ENCODE measurements at places on chromosomes 11 and 22. TPM values are rescaled to one million over a fixed set of nuclear protein-coding genes. Genes with fewer than 3 reads are reported as not detected.

DNA sequence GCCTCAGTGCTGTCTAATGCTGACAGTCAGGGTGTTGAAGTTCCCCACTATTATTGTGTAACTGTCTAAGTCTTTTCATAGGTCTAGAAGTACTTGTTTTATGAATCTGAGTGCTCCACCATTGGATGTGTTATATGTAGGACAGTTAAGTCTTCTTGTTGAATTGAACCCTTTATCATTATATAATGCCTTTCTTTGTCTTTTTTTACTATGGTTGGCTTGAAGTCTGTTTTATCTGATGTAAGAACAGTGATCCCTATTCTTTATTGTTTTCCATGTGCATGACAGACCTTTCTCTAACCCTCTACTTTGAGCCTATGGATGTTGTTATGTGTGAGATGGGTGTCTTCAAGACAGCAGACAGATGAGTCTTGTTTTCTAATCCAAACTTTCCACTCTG, 107.8 kb upstream of the C11orf58 start:
- no peaks in the 10 kb centered on the region for H3K4me1 ChIP-seq
- no peak for DNase-seq
- H3K27ac ChIP-seq = no peak overlapping the region
- H3K36me3 ChIP-seq = no peaks in the 10 kb centered on the region
- H3K27me3 ChIP-seq = no peaks in the 10 kb centered on the region
- H3K4me3 ChIP-seq = no peak overlapping the region

DNA sequence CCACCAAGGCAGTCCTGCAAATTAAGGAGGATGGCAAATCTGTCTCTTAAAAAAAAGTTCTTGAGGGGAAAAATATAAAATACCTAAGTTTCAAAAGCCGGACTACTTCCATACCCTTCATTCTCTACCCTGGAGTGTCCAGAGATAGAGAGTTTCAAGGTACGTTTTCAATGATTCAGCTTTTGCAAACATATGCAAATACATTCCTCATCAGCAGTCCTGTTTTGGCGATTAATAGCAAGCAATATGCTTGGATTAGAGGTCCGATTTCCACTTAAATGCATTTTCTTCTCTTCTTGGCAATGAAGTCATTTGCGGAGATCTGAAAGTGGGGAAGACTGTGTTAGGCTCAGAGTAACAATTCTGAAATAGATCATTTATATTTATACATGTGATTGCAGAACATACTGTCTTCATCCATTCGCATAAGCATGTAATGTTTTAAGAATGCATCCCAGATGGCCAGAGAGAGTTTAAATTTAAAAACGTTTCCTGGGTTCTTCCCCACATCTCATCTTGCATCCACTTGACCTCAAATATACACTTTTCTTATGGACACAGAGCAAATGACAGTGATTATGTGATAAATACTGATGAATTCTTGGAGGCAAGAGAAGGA, 13.8 kb upstream of the TFIP11 start:
- no peak overlapping the region for H3K27ac ChIP-seq
- H3K4me3 ChIP-seq = no peak overlapping the region
- H3K4me1 ChIP-seq = no peaks in the 10 kb centered on the region
- no peak for DNase-seq
- H3K36me3 ChIP-seq = no peaks in the 10 kb centered on the region

Gene NDUFS3
- 65.8 TPM for total RNA-seq

- no peaks in the 10 kb centered on the region for H3K4me1 ChIP-seq
- no peak overlapping the region for H3K4me3 ChIP-seq
- H3K27ac ChIP-seq = no peak overlapping the region
- no peak for DNase-seq
- H3K27me3 ChIP-seq = peaks cover 41% of the 10 kb centered on the region
- no peaks in the 10 kb centered on the region for H3K36me3 ChIP-seq
Observed at GRCh38 chr22:38799265-38800002, 5.5 kb upstream of the DNAL4 start.

- DNase-seq = peak; percentile 52
- no peak overlapping the region for H3K4me3 ChIP-seq
- H3K27me3 ChIP-seq = peaks cover 4% of the 10 kb centered on the region
- no peaks in the 10 kb centered on the region for H3K36me3 ChIP-seq
Observed at GRCh38 chr11:1336836-1337646, 27.6 kb upstream of the TOLLIP start.

DNA sequence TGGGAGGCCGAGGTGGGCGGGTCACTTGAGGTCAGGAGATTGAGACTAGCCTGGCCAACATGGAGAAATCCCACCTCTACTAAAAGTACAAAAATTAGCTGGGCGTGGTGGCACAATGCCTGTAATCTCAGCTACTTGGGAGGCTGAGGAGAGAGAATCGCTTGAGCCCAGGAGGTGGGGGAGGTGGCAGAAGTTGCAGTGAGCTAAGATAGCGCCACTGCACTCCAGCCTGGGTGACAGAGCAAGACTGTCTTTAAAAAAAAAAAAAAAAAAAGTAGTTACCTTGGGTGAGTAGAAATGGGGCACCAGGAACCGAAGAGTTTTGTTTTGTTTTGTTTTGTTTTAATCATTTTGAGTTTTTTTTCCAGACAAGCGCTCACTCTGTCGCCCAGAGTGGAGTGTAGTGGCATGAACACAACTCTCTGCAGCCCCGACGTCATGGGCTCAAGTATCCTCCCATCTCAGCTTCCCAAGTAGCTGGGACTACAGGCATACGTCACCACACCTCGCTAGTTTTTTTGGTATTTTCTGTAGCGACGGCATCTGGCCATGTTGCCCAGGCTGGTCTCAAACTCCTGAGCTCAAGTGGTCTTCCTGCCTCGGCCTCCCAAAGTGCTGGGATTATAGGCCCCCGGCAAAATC, 15.8 kb downstream of the THAP12 start:
- H3K4me1 ChIP-seq = no peaks in the 10 kb centered on the region
- no peak for DNase-seq
- H3K4me3 ChIP-seq = no peak overlapping the region
- H3K27ac ChIP-seq = no peak overlapping the region
- no peaks in the 10 kb centered on the region for H3K36me3 ChIP-seq

- no peak overlapping the region for H3K27ac ChIP-seq
- H3K36me3 ChIP-seq = no peaks in the 10 kb centered on the region
- no peak overlapping the region for H3K4me3 ChIP-seq
- H3K4me1 ChIP-seq = no peaks in the 10 kb centered on the region
- no peaks in the 10 kb centered on the region for H3K27me3 ChIP-seq
Observed at GRCh38 chr22:22935546-22936157, 48.0 kb downstream of the IGLL5 start.

GRCh38 chr11:8028766-8029165, 41.6 kb downstream of the EIF3F start:
- no peak overlapping the region for H3K4me3 ChIP-seq
- DNase-seq = no peak
- H3K4me1 ChIP-seq = peaks cover 5% of the 10 kb centered on the region
- H3K27me3 ChIP-seq = peaks cover 10% of the 10 kb centered on the region
- H3K36me3 ChIP-seq = no peaks in the 10 kb centered on the region

DNA sequence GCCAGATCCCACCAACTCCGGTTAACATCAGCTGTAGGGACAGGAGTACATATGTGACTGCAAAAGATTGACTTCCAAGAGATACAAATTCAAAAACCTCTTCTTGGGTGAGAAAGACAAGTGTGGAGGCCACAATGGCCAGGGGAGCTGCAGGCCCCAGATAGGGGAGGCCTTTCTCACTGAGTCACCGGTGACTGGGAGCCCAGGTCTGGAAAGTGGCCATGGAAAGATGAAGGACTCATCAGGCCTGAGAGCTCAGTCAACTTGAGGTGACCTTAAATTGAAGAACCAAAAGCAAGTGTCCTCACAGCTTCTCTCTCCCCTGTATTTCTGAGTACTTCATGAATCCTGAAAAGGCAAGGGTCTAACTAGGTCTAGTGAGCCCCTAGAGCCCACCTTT, 90.4 kb upstream of the CLPB start:
- no peak overlapping the region for H3K27ac ChIP-seq
- no peak for DNase-seq
- no peak overlapping the region for H3K4me3 ChIP-seq
- no peaks in the 10 kb centered on the region for H3K36me3 ChIP-seq
- no peaks in the 10 kb centered on the region for H3K27me3 ChIP-seq
- H3K4me1 ChIP-seq = no peaks in the 10 kb centered on the region

- no peak overlapping the region for H3K27ac ChIP-seq
- no peak overlapping the region for H3K4me3 ChIP-seq
- DNase-seq = no peak
- no peaks in the 10 kb centered on the region for H3K4me1 ChIP-seq
- H3K36me3 ChIP-seq = no peaks in the 10 kb centered on the region
Observed at GRCh38 chr11:28939381-28939780, 831.2 kb downstream of the METTL15 start.

DNA sequence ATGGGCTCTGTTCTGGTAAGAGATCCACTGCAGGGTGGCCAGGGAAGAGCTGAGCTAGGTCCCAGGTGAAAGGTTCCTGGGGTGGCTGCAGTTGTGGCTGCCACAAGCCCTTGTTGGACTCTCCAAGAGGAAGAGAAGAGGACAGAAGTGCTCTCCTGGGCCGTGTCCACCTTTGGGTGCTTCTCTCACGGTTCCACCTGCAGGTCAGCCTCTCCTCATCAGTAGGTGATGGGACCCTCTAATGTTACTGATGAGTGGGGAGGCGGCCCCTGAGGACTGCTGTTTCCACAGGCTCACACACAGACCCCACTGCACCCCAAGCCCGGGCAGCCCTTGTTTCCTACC, 804.9 kb downstream of the BRD1 start:
- H3K27me3 ChIP-seq = no peaks in the 10 kb centered on the region
- H3K4me1 ChIP-seq = no peaks in the 10 kb centered on the region
- DNase-seq = no peak
- H3K36me3 ChIP-seq = no peaks in the 10 kb centered on the region
- H3K4me3 ChIP-seq = no peak overlapping the region

- no peak overlapping the region for H3K4me3 ChIP-seq
- H3K27me3 ChIP-seq = no peaks in the 10 kb centered on the region
Observed at GRCh38 chr22:48841881-48842582, 985.6 kb downstream of the BRD1 start.

- no peak overlapping the region for H3K4me3 ChIP-seq
- no peaks in the 10 kb centered on the region for H3K36me3 ChIP-seq
- peaks cover 4% of the 10 kb centered on the region for H3K4me1 ChIP-seq
- H3K27ac ChIP-seq = no peak overlapping the region
- DNase-seq = no peak
- no peaks in the 10 kb centered on the region for H3K27me3 ChIP-seq
Observed at GRCh38 chr11:127643268-127644058, 642.9 kb upstream of the KIRREL3 start.

- peak; percentile 93 for DNase-seq
- peak overlapping the region; percentile 99 for H3K27ac ChIP-seq
- H3K27me3 ChIP-seq = no peaks in the 10 kb centered on the region
- peaks cover 52% of the 10 kb centered on the region for H3K4me1 ChIP-seq
- no peaks in the 10 kb centered on the region for H3K36me3 ChIP-seq
Observed at GRCh38 chr11:67354075-67355022, 1.0 kb upstream of the POLD4 start.

- no peak overlapping the region for H3K4me3 ChIP-seq
- peak overlapping the region; percentile 71 for H3K27ac ChIP-seq
- H3K4me1 ChIP-seq = peaks cover 19% of the 10 kb centered on the region
Observed at GRCh38 chr11:128462922-128463321, 124.4 kb downstream of the ETS1 start.

DNA sequence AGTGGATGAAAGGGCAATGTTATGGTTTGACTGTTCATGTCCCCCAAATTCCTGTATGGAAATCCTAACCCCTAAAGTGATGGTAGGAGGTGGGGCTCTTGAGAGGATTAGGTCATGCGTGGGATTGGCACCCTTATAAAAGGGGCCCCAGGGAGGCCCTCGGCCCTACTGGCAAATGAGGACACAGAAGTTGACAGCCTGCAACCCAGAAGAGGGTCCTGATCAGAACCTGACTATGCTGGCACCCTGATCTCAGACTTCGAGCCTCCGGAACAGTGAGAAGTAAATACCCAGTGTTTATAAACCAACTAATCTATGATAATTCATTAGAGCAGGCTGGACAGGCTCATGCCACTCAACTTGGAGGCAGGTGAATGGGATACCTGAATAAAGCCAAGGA, 8.7 kb downstream of the IFITM10 start:
- peaks cover 6% of the 10 kb centered on the region for H3K27me3 ChIP-seq
- no peaks in the 10 kb centered on the region for H3K4me1 ChIP-seq

- no peak overlapping the region for H3K27ac ChIP-seq
- H3K36me3 ChIP-seq = no peaks in the 10 kb centered on the region
- DNase-seq = no peak
- no peak overlapping the region for H3K4me3 ChIP-seq
- H3K27me3 ChIP-seq = no peaks in the 10 kb centered on the region
Observed at GRCh38 chr11:61709572-61709971, 29.4 kb downstream of the DAGLA start.

Gene KCNJ11
- 10.5 TPM for total RNA-seq

All from hepatocyte (in vitro differentiated cells).